Ecto neural progenitor cell (in vitro differentiated cells): ENCODE measurements at places on chromosomes 4 and X.

DNA sequence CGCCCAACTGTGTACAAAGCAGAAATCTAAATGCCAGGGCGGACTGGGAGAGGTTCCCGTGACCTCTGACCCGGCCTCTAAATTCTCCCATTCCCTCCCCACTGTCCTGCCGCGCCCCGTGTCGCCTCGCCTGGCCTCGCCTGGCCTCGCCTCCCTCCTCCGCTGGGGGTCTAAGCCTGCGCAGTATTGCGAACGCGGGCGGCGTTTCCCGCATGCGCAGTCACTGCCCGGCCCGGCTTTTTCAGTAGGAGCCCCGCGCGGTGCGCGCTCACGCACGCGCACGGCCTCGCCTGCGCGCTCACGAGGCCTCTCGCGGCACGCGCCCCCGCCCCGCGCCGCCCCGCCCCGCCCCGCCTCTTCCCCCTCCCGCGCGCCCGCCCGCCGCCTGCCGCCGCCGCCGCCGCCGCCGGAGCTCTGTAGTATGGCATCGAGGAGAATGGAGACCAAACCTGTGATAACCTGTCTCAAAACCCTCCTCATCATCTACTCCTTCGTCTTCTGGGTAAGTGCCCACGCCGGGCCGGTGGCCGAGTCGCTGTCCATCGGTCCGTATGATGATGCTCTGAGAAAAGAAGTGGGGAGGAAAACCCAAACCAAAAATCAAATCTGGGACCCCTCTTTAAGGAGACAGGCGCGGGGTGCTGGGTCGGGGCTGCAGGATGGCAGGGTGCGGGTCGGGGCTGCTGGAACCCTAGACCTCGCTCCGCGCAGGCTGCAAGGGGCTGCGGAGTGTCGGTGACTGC is at the start of gene TSPAN7:
TSPAN7 (plus strand) TSS at position 417 of the 743 bp plus-strand sequence; CDS start at position 422, 5 bp downstream.
- peak; percentile 85 for DNase-seq

DNA sequence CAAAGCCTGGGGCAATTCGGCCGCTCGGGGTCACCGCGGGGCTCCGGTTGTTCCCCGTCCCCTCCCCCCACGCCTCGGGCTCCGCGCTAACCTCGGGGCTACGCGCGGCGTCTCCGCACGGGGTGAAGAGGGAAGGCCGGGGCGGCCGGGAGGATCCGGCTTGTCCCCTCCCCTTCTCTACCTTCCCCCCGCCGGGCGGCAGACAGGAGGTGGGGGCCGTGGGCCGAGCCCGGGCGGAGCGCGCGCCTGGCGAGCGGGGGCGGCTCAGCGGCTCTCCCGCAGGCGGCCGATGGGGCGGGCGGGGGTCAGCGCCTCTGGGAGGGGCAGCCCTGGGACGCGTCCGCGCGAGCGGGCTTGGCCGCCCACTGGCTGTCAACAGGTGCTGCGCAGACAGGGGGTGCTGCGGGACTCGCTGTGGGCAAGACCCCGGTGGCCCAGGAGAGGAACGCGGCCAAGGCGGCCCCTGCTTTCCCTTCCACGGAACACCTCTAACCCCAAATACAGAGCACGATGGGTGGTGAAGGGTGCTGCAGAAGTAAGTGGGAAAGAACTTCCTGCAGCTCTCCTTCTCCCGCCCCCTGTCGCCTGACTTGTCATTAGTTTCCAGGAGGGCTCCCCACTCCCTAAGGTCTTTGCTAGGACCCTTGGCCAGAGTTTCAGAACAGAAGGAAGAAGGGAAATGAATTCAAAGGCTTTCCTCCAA is at the start of gene PDGFC:
PDGFC (minus strand) TSS at position 124 of the 703 bp plus-strand sequence. CDS start 896 bp downstream, outside the sequence.
- DNase-seq, result peak; percentile 88

- DNase-seq, result no peak
Observed at GRCh38 chrX:77668391-77669237, 117.4 kb downstream of the ATRX start.

DNA sequence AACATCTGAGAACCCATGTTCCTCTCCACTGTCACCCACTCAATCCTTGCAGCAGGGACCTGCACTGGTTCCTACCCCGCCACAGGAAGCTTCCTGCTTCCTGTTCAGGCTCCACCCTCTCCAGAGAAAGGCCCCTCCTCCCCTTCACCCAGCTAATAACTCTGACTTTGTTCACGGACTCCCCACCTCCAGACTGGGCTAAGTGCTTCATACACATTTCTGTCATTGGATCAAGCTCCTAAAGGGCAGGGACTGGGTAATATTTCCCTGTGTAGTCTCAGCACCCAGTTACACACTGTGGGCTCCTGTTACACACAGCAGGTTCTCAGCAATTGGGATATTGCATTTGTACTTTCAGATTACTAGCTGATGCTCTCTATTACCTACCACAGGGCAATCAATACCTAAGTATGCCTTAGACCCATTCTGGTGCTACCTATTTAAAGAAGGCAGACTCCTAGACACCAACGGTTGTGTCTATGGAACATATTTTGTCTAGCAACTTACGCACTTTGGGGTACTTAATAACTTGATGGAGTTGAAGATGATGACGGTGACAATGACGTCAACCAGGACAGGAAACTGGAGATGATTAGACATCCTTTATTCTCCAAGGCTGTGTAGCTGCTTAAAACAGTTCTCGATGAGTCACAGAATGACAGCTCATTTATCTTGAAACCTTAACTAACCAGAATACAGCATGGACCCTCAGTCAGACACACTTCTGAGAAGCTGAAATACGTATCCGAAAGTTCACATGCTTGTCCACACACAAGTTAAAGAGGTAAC is 58.1 kb downstream of the MAML3 start:
- no peak for DNase-seq

GRCh38 chr4:37245391-37245954 is 930 bp downstream of the NWD2 start:
- DNase-seq, result peak; percentile 49

GRCh38 chrX:40877887-40878286 is 142.5 kb upstream of the MED14 start:
- no peak for DNase-seq

- DNase-seq, result no peak
Observed at GRCh38 chr4:90145319-90145718, 18.1 kb downstream of the CCSER1 start.

DNA sequence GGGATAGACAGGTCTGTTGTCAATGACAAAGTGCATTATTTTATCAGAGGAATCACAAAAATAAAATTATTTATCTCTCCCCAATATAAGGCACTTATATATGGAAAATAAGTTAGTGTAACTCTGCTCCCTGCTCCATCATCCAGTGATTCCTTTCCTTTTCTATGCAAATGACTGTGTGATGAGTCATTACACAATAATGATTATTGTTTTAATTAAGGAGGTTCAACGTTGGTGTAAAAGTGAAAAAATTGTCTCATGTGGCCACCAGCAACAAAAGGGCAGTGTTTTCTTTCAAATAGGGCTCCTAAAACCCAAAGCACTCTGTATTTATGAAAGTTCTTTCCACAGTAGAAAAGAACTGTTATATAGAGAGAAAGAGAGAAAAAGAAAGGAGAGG is 16.7 kb downstream of the SLC7A11 start:
- DNase-seq, result no peak

GRCh38 chr4:52915730-52916300 is 53.7 kb downstream of the RASL11B start:
- DNase-seq, result no peak

DNA sequence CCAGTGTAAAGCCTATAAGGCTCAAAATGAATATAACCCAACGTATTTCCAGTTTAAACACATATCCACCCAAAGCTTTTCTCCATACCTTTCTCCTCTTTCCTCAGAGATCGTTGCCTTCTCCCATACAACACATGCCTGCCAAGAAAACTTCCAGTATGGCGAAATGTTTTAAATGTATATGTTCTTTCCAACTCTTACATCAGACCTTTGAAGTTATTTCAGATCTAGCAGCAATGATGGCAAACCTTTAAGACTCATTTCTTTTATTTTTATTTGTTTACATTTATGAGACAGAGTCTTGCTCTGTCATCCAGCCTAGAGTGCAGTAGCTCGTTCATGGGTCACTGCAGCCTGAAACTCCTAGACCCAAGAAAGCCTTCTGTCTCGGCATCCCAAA is 265.4 kb downstream of the BMPR1B start:
- DNase-seq, result no peak

GRCh38 chrX:102860235-102860634 is 76.8 kb upstream of the RAB40AL start:
- no peak for DNase-seq

- no peak for DNase-seq
Observed at GRCh38 chr4:44791831-44792230, 65.5 kb upstream of the GNPDA2 start.

- no peak for DNase-seq
Observed at GRCh38 chr4:113222471-113222870, 173.0 kb downstream of the ANK2 start.

- DNase-seq, result no peak
Observed at GRCh38 chr4:124279741-124280140, 432.8 kb downstream of the ANKRD50 start.

DNA sequence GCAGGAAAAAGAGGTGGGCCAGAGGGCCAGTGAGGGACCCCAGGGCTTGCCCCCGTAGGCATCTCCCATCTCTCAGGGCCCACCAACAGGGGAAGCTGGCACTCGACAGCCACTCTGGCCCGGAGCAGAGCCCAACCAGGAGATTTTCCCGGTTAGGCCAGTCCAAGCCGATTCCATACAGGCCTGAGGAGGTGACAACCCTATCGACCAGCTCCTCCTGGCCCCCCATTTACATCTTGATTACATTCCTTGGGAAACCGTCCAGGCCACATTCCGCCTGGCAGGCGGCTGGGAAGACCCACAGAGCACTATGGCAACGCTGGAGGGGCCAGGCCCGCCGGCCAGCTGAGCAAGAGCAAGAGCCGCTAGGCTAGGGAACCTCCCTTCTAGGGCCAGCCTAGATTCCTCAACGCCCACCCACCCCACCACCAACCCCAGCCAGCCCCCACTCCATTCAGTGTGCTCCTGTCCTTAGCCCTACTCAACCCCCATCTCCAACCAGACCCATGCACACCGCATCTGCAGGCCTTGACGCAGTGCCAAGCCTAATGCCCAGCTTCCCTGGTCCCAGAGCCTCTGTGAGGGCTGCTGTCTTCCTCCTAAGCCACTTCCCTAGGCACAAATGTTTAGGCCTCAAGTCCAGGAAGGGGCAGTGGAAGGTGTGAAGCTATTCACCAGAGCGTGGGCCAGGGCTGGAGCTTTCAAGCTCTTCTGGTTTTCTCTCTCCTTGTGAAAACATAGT is 161.2 kb downstream of the EFNB1 start:
- peak; percentile 75 for DNase-seq

GRCh38 chr4:142485452-142485851 is 360.6 kb downstream of the INPP4B start:
- no peak for DNase-seq

DNA sequence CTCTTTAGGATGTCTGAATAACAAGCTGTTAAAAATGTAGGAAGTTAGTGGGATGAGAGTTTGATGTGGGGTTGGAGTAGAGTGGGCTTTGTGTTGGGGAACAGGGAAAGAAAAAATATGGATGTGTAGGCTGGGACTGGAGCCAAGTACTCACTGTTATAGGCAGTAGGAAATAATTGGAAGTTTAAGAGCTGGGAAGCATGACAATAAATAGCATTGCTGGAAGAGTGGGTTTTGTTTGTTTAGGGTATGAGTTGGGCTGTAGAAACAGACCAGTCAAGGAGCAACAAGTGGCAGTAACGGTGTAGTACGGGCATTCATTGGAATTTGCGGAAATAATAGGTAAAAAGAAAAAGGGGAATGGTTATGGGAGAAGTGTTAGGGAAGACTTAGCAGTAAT is 81.6 kb downstream of the KDM6A start:
- DNase-seq, result no peak

- DNase-seq, result no peak
Observed at GRCh38 chr4:39046249-39046648, 14.0 kb upstream of the TMEM156 start.
